Cardiac fibroblast (primary cell): ENCODE measurements at places on chromosomes 1 and 21.

- DNase-seq: no peak
Observed at GRCh38 chr1:95534985-95535384, 301.0 kb downstream of the RWDD3 start.

DNA sequence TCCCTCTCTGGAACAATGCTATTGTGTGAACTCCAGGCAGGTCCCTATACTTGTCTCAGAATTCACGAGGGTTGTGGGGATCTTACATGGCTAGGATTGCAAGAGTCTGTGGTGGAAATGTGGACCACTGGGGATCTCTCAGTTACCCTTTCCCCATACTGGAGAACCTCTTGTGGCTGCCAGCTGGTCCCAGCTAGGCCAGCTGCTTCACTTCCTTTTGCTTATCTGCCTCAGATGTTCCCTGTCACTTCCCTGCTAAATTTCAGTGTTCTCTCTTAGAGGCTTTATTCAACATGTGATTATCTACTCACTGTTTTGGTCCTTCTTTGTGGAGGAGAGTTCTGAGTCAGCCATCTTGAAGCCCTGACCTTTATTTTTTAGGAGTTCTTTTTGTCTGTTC lies 75.9 kb upstream of the SAMD13 start:
- peak; percentile 32 for DNase-seq

DNA sequence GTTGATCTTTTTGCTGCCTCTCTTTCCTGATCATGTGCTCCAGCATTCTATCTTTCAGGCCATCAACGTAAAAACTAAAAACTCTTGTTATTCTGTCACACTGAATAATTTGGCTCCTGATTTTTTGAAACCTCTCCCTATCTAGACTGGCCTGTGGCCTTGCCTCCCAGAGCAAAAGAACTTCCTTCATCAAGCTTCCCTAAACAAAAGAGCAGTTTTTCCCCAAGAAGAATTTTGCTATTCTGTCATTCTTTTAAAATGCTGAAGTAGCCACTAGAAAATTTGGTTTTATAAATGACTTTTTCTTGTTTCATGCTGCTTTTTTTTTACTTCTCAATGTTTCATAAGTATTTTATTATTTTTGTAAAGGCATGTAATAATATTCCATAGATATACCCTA lies 37.1 kb upstream of the CR2 start:
- no peak for DNase-seq

DNA sequence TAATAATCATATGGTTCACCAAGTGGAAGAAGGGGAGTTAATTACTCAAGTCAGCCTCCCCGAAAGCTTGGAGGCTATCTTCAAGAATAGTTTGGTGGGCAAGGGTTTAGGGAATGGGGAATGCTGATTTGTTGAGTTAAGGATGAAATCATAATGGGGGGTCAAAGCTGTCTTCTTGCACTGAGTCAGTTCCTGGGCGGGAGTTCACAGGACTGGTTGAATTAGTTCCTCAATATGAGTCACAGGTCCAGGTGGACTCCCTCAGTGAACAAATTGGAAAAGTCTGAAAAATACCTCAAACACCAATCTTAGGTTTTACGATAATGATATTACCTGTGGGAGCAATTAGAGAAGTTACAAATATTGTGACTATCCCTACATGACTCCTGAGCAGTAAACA lies 115.2 kb upstream of the COA6 start:
- DNase-seq: no peak

GRCh38 chr1:145740269-145740668 lies 21.0 kb downstream of the CD160 start:
- DNase-seq: peak; percentile 51

DNA sequence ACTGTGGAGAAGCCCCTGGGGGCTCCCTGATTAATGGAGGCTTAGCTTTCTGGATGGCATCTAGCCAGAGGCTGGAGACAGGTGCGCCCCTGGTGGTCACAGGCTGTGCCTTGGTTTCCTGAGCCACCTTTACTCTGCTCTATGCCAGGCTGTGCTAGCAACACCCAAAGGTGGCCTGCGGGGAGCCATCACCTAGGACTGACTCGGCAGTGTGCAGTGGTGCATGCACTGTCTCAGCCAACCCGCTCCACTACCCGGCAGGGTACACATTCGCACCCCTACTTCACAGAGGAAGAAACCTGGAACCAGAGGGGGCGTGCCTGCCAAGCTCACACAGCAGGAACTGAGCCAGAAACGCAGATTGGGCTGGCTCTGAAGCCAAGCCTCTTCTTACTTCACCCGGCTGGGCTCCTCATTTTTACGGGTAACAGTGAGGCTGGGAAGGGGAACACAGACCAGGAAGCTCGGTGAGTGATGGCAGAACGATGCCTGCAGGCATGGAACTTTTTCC lies 24.8 kb downstream of the PCSK9 start:
- DNase-seq: peak; percentile 35
